GM12865 (cell line): ENCODE measurements at places on chromosomes 2 and 18.
A peak's percentile ranks its signal among the peaks of the same experiment; 100 is the strongest.

DNA sequence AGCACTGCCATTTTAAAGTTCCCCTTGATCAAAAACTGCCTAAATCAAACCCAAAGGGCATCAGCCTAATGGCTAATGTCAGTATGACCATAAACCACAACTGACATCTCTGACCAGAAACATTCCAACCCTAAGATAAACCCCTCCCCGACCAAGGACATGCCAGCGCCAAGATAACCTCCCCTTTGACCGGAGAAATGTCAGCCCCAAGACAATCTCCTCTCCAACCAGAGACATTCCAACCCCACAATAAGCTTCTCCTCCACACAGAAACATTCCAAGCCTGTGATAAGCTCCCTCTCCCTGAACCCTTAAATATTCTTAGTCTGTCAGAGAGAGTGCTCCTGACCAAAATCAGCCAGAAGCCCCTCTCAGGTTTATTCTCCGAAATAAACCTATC is 188.3 kb upstream of the MSH6 start:
- DNase-seq = no peak

- DNase-seq = no peak
Measured at GRCh38 chr2:45872211-45872610, 220.7 kb downstream of the PRKCE start.

DNA sequence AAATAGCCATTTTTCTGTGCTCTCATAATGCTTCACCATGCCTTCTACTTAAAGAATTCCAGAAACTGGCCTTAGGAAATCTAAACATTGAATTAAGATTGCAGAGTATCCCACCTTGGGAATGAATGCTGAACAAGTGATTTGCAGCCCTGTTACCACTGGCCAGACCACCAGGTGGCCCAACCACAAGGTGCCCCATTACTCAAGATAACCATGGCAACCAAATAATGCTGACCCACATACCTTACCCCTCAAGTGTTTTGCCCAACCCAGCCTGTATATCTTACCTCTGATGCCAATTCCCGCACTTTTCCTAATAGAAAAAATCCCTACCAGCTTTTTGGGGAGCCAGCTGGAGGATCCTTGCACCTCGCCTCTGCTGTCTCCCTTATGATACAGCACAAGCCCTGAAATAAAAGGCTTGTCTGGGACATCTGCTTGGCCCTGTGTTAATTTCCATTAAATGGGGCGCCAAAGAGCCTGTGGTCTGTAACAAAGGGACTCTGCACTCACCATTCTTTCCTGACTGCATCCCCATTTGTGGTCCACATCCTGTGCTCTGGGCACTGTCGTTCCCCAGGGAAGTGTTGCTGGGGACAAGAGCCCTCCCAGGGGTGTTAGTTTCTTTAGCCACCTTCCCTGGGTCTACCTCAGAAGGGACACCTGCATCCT is 17.3 kb upstream of the KCNF1 start:
- no peak for DNase-seq

- peak; percentile 50 for DNase-seq
Measured at GRCh38 chr2:36351736-36352349, 3.7 kb upstream of the CRIM1 start.

- peak; percentile 59 for DNase-seq
Measured at GRCh38 chr2:3536682-3537632, 17.6 kb upstream of the ADI1 start.
